ENCODE measurements at places on chromosomes 2 and 18.

DNA sequence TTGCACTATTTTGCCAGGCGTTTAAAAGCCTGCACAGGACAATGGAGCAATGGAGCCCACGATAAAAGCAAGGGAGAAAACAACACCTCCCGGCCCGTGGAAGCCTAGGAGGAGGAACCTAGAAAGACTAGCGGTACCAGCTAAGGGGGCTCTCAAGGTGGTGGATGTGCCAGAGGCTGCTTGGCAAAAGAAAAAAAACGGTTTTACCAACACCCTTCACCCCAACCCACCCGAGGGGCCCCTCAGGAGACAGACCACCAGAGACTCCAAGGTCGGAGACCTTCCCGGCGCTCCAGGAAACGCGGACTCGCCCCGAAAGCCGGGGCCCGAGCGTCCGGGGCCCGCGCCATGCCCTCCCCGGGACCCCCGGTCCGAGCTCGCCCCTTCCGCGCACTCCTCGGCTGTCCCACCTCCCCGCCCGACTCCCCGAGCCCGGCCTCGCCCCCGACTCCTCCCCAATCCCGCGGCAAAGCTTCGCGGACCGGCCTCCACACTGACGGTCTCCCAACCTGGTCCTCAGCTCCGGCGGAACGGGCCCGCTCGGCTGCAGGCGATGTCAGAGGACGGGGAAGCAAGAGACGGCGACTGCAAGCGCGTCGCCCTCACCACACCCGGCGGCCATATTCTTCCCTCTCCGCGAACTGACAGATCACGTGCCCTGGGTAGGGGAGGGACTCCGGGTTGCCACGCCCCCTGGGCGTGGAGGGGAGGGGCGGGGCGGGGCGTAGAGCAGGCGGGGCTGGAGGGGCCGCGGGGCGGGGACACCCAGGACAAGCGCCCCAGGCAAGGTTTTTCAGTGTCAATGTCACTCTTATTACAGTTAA lies at the start of gene KIDINS220:
Gene KIDINS220, minus strand, starts transcription at position 643 of the 824 bp plus-strand sequence. CDS start 10,520 bp downstream, outside the sequence.
- peak; percentile 32 for DNase-seq

DNA sequence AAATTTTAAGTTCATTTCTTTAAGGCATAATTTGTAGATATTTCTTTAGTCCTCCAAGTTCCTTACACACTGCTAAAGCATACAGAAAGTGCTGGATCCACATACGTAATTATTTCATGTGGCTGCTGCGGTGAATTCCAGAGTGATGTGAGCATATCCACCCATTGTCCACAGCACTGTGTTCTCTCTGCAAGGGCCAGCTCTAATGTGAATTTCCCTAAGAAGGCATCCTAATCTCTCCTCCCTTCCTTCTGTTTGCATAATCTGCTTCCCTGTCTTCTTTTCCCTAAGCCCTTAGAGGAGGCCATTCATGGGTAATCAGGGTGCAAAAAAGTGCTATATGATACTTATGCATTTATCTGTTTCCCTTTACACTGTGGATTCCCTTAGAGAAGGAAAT lies 57.2 kb downstream of the COBLL1 start:
- DNase-seq = no peak

- no peak for DNase-seq
These were observed 5.4 kb downstream of the CD302 start for GRCh38 chr2:159792599-159792998.

DNA sequence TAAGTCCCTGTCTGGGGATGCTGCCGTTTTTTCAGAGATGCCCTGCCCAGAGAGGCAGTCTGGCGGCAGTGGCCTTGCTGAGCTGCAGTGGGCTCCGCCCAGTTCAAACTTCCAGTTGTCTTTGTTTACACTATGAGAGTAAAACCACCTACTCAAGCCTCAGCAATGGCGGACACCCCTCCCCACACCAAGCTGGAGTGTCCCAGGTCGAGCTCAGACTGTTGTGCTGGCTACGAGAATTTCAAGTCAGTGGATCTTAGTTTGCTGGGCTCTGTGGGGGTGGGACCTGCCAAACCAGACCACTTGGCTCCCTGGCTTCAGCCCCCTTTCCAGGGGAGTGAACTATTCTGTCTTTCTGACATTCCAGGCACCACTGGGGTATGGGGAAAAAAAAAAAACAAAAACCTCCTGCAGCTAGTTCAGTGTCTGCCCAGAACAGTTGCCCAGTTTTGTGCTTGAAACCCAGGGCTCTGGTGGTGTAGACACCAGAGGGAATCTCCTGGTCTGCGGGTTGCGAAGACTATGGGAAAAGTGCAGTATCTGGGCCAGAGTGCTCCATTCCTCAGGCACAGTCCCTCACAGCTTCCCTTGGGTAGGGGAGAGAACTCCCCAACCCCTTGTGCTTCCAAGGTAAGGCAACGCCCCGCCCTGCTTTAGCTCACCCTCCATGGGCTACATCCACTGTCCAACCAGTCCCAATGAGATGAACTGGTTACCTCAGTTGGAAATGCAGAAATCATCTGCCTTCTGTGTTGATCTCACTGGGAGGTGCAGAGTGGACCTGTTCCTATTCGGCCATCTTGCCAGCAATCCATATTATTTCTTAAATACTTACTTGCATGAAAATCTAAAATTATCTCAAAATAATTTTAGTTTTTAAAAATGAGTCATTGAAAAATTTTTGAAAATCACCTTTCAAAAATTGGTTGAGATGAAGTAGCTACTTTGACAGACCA lies 338.0 kb downstream of the OSR1 start:
- no peak for DNase-seq

DNA sequence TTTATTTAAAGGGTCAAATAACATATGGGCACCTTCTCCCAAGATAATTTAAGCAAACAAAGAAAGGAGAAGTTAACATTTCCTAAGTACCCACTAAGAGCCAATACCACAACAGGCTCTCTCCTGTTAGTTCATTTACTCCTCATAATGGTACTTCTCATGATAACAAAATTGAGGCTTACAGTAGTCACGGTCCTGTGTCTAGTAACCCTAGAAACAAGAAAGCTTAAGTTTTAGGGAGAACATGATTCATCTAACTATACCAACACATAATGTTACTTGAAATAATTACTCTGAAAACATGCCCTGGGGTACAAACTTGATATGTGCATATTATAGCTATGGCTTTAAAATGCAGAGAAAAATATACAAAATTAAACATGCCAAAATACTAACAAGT lies 19.8 kb downstream of the IWS1 start:
- no peak for DNase-seq

GRCh38 chr2:178844269-178844668 lies 37.0 kb upstream of the TTN start:
- no peak for DNase-seq

GRCh38 chr2:147679955-147680531 lies 164.8 kb upstream of the ACVR2A start:
- DNase-seq = no peak

- no peak for DNase-seq
These were observed 73.2 kb upstream of the SMAD2 start for GRCh38 chr18:48003426-48004349.

DNA sequence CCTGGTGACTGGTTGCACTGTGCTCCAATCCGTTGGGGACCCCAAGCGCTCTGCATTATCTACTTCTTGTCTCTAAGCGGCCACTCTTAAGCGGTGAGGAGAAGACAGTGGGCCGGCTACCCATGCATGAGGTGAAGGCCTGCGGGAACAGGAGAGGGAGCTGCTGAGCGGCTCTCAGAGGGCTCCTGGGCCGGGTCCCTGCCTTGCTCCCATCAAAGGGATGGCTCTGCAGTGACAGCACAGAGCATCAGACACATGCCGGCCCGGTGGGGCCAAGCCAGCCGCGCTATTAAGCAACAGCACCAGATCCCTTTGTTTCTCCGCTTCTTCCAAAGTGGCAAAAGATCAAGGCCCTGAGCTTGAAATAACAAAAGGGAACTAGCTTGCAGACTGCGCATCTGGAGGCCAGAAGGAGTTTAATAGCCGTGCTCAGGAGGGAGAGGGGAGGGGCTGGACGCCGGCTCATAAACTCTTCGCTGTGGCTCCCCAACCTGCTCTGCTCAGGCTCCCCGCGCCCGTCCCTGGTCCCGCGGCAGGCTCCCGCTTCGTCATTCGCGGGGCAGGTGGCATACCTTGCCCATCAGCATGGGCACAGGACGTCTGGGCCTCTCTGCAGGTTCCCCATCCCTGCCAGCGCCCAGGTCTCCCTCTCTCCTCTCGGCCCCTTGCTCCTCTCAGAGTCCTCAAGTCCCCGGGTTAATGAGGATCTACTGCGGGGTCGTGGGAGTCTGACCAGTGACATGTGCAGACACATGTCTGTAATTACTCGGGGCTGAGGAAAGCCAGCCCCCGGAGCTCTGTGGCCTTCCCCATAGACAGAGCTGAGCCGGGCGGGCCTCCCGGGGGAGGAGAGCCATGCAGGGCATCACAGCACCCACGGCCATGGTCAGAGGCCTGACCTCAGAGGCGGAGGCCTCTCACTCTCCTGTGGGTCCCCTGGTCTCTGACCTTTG lies 96.7 kb downstream of the ASB1 start:
- DNase-seq = no peak
